Type B pancreatic cell (in vitro differentiated cells): ENCODE measurements at places on chromosomes 11 and 22.

GRCh38 chr11:11463405-11463804, 110.4 kb upstream of the CSNK2A3 start:
- no peak for DNase-seq

DNA sequence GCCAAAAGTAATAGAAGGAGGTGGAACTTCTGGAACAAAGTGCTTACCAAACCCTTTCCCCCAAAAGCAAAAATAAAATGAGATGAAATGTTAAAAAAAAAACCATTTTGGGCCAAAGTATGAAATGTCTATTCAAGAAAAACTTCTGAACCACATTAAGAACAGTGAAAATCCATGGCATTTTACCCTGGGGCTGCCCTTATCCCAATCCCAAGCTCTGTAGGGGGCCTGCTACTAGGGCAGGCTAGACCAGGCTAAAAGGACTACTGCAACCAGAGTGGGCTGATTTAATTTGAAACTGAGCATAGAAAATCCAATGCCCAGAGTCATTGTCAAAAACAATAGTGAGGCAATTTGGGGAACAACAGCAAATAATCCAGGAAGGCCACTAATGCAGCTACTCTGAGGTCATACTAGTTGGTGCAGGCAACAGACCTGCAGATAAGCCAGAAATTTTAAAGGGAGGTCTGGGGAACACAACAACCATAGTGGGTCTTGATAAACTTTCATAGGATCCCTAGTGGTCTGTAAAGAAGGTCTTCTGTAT, 99.4 kb downstream of the RELT start:
- no peak for DNase-seq

GRCh38 chr22:41501209-41501608, 32.3 kb downstream of the ACO2 start:
- no peak for DNase-seq

- no peak for DNase-seq
These were observed 22.2 kb downstream of the DDI1 start for GRCh38 chr11:104058680-104059079.

DNA sequence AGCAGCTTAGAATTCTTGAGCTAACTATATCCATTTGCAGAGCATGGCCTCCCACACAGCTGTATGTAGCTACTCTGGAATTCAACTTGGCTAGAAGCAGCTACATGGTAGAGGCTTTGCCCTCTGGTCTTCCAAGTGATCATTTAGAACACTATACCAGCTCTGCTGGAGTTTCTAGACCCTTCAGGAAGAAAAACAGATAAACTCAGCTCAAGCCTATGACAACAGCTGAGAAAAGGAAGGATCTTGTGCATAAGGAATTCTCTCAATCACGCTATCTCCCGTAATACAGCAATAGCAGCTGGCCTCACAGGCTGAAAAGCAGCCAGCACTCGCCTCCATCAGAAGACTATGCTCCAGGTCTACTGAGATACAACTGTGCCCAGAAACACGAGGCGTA, 50.6 kb upstream of the APOA1 start:
- DNase-seq: no peak

- DNase-seq: no peak
These were observed 252.9 kb downstream of the ETS1 start for GRCh38 chr11:128334311-128335044.

- no peak for DNase-seq
These were observed 56.9 kb downstream of the ABTB2 start for GRCh38 chr11:34300926-34301295.

DNA sequence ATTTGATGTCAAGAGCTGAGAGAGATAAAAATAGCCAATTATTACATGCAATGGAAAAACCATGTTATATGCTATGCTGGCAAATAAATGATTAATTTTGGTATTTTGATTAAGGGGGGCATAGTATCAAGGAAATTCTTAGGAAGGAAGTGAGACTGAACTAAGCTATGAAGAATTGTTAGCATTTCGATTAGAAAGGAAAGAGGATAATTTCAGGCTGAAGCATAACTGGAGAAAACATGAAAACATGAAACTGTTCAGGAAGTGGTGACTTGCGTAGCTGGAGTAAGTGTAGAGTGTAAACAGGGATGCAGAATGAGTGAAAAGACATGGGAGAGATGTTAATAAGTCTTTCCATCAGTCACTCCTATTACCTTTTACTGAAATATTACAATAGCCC, 6.4 kb downstream of the ACRV1 start:
- no peak for DNase-seq

- no peak for DNase-seq
These were observed 46.0 kb downstream of the CELF1 start for GRCh38 chr11:47506795-47507562.

GRCh38 chr22:32341122-32341740, 16.4 kb upstream of the RFPL3 start:
- peak; percentile 52 for DNase-seq

- no peak for DNase-seq
These were observed 193.6 kb downstream of the AASDHPPT start for GRCh38 chr11:106271086-106271485.

GRCh38 chr22:30294066-30294465, 4.8 kb upstream of the CASTOR1 start:
- no peak for DNase-seq

- no peak for DNase-seq
These were observed 1.8 kb upstream of the DUSP8 start for GRCh38 chr11:1573903-1574237.

GRCh38 chr22:24232124-24232523, 12.8 kb downstream of the GGT5 start:
- DNase-seq: no peak

DNA sequence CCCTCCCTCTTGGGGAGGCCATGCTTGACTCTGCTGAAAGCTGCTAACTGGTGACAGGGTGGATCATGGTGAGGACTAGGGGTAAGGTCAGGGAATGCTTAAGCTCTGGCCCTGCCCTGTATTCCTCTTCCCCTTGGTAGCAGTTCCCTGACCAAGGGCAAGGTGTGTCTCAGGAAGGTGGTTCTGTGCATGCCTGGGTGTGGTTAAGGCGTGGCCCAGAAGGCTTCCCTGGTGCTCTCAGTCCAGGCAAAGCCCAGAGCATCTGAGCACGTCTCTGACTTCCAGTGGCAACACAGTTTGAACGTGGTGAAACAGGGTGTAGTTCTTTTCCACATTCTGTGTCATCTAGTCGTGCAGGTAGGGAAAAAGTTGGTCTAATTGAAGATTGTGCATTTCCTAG, 53.1 kb upstream of the HORMAD2 start:
- DNase-seq: no peak

DNA sequence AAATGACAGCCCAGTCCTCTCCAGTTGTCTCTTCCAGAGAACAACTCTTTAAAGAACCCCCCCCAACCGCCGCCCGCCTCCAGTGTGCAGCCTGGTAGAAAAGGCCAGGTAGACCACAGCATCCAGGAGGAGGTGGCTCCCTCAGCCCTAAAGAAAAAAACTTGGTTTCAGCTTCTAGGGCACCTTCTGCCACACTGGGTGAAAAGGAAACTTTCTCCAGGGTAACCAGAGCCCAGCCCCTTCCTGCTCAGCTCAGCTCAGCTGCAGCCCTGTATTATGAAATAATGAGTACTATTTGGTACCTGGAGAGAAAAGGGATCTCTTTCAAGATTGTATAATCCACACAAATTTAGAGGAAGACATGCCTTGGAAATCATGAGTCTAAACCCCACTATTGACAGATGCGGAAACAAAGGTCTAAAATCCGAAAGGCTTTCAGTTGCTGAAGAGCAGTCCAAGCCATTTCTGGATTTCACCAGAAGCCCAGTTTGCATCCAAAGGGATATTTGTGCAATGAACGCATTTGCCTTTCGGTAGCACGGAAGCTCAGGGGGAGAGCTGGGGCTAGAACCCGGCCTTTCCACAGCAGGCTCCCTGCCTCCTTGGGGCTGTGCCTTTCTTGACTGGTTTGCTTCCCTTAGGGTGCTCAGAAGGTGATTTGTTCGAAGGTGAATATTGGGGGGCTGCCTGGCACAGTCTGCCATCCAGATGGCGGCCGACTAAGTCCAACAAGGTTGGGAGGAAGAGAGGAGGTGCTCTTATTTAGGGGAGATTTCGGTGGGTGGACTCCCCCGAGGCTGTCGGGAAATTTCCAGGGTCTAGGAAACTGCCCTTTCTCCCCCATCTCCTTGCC, 3.3 kb downstream of the FXYD6 start:
- no peak for DNase-seq

DNA sequence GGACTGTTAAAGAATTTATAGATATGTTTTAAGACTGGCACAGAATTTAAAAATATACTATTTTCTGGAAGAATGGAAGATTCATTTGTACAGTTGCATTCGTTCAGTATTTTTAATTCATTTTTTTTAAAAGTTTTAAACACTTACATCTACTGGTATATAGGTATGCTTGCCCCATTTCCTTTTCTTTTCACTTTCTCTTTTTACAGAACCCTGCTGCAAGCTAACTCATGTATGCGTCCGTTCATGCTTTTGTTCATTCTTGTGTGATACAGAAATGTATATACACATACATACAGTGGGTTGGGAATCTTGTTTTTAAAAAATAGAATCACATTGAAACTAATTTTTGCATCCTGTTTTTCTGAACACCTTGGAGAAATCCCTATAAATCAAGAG, 31.0 kb downstream of the PACS1 start:
- DNase-seq: no peak

GRCh38 chr22:36486619-36487384, 5.4 kb upstream of the TXN2 start:
- DNase-seq: no peak

DNA sequence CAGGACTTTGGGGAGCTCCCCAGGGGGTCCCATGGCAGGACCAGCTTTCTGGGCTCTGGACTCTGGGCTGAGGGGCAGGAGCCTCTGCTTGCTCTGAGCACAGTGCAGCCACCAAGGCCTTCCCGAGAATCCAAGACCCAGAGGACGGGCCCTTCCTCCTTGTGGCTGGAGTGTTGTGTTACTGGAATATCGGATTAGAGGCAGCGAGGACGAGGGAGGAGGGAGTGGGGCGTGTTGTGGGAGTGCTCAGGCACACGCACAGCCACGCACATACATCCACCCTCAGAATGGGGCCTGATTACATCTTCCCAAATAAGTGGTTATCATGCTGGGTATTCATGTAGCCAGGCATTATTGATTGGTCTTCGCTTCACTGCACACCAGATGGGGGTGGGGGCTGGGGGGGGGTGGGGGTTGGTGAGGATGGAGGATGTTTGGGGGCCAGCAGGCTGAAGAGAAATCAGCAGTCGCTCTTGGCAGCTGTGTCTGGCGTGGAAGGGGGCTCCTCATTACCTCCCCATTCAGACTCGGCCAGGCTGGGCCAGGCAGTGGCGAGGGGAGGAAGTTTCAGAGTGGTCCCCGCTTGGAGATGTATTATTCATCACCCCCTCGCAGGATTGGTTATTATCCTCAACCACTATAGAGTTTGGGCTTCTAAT, 120.9 kb downstream of the ST3GAL4 start:
- DNase-seq: no peak

- no peak for DNase-seq
These were observed 22.5 kb downstream of the TECTA start for GRCh38 chr11:121123496-121124069.

DNA sequence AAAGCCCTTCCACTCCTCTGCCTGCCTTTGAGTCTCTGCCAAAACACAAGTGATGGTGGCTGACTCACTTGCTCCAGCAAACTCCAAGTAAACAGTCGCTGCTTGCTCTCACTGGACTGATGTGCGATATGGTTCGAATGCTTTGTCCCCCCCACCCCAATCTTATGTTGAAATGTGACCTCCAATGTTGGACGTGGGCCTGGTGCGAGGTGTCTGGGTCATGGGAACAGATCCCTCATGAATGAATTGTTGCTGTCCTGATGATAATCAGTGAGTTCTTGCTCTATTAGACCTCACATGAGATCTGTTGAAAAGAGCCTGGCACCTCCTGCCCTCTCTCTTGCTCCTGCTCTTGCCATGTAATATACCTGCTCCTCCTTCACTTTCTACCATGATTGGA, 747.9 kb downstream of the OPCML start:
- no peak for DNase-seq

DNA sequence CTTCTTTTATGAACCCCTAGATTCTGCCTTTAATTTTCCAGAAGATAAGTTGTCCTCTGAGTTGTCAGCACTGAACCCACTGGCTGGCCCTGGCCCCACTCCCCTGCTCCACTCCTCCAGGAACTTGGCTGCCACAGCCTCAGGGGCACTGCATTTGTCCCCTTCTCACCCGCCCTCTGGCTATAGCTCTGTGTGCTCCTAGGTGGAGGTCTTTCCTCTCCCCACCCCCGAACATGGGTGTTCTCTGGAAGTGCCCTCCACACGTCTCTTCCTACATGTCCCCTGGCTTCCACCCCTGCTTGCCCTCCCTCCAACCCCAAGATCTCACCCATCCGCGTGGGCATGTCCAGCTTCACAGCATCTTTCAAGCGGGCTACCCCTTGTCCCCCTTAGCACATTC, 137.7 kb upstream of the TEAD1 start:
- DNase-seq: no peak

GRCh38 chr22:47498969-47499495, 736.6 kb downstream of the TBC1D22A start:
- no peak for DNase-seq

DNA sequence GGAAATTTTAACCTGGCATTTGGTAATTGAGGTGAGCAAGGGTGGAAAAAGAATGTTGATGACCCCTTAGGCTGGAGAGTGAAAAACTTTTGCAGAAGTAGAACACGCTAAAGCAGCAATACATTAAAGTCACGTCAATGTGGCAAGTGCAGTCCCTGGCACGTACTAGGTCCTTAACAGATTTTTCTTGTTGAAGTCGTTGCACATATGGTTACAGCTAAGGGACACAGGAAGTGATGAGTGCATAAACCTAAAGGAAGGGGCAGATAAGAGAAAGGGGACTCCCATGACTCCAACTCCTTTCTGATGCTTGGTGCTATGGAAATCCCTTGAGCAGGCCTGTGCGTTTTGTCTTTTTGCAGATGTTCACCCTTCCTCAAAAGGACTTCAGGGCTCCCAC, 1.2 kb downstream of the ACCS start:
- no peak for DNase-seq

DNA sequence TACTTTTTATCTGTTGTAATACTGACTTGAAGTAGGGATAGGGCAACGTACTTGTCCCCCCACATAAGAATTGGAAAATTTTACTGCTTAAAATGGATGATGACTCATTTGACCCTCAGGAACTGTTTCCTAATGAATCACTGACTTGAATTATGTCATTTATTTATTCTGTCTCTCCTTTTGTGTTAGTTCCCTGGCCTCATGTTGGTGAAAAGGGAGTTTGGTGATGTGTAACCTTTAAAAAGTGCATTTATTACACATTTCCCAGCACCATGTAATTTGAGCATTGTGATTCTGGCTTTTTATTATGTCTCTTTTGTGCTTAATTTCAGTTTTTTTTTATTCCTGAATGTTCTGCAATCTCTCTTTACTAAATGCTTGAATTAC, 20.3 kb upstream of the PGM2L1 start:
- no peak for DNase-seq

DNA sequence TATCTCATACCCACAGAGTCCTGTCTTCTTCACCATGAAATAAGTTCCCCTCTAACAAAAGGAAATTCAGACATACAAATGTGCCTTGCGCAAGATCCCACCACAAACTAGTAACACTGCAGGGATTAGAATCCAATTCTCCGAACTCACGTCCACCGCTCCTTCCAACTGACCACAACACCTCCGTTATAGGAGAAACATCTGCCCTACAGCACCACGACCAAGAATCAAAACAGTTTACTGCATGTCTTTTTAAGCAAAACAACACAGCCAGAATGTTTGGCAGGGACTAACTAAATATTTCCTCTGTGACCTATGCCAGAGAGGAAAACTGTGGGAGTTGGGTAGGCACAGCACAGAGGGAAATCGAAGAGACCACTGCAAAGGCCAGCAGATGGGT, 72.7 kb upstream of the AKIP1 start:
- DNase-seq: no peak
